CD4-positive, alpha-beta T cell treated with Interferon alpha-2 for 1 hour (primary cell): ENCODE measurements at places on chromosomes 12 and 14.

DNA sequence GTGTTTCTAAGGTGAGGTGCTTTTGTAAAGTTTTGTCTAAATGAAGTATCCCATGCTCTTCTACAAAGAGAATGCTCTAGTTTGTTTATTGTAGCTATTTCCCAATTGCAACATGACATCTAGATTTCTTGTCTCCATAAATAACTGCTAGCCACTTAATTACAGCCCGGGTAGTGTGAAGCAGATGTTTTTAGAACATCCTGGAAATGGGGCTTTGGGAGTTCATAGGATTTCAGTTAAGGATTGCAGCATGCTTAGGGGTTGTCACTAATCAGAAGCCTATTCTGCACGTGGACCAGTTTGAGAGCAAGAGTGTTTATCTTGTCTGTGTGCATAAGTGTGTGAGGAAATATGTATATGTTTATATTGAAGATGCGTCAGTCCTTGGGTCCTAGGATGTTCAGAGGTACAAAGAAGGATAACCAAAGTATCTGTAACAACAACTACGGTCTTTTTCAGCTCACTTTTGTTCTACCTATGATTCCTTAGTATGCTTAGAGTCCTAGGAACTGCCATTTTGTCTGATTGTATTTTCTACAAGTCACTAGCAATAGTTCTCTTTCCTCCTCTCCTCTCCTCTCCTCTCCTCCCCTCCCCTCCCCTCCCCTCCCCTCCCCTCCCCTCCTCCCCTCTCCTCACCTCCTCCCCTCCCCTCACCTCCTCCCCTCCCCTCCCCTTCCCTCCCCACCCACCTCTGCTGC lies 135.3 kb downstream of the ACSS3 start:
- DNase-seq, result no peak

- no peak for DNase-seq
Observed at GRCh38 chr12:91866566-91866965, 279.1 kb downstream of the BTG1 start.

- DNase-seq, result no peak
Observed at GRCh38 chr14:36271939-36272907, 48.2 kb downstream of the MBIP start.

GRCh38 chr12:112430929-112431328 lies 12.2 kb downstream of the PTPN11 start:
- no peak for DNase-seq

GRCh38 chr12:8950702-8951478 lies 1.4 kb upstream of the M6PR start:
- no peak for DNase-seq

DNA sequence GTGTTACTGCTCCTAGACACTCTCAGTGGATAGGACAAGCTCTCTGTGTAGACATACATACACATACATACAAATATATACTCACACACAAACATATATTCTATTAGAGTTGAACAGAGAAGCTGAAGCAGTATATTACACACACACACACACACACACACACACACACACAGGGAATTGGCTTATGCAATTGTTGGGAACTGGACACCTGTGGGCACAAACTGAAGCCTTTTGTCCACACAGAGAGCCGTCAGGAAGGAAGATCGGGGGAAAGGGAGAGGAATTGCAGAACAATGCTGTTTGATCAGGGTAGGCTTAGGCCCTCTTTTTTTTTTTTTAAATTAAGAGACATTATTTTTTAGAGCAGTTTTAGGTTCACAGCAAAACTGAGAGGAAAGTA lies 180.7 kb upstream of the DDHD1 start:
- no peak for DNase-seq

GRCh38 chr14:68244262-68244980 lies 424.8 kb downstream of the RAD51B start:
- no peak for DNase-seq

DNA sequence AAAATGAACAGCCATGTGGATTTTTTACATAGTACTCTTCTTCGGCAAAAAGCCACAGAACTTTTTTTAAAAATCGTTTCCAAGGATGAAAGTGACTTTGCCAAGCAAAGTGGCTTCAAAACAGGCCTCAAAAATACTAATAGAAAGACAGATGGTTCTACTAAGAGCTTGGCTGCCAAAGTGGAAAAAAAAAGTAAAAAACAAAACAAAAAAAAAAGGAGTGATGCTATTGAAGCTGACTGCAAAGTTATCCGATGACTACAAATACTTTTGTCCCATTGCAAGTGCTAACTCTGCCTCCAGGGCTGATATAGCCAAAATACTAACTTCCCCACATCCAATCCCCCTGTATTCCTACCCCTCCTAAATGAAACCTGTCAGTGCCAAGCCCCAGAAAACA lies 277.6 kb downstream of the SOX5 start:
- no peak for DNase-seq

DNA sequence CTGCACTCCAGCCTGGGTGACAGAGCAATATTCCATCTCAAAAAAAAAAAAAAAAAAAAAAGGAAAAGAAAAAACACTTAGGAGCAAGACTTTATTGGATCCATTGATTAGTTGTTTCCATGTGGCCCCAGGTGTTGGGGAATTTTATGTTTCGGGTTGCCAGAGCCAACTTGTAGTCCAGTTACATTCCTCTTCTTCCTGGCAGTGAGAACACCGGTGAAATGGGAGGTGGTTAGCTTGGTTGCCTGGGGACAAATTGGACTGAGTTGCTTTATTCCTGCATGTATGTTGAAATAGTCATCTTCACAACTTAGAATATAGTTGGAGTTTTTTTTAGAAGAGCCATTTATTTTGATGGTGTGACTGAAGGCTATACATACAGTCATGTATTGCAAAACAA lies 12.6 kb downstream of the RCOR1 start:
- no peak for DNase-seq

DNA sequence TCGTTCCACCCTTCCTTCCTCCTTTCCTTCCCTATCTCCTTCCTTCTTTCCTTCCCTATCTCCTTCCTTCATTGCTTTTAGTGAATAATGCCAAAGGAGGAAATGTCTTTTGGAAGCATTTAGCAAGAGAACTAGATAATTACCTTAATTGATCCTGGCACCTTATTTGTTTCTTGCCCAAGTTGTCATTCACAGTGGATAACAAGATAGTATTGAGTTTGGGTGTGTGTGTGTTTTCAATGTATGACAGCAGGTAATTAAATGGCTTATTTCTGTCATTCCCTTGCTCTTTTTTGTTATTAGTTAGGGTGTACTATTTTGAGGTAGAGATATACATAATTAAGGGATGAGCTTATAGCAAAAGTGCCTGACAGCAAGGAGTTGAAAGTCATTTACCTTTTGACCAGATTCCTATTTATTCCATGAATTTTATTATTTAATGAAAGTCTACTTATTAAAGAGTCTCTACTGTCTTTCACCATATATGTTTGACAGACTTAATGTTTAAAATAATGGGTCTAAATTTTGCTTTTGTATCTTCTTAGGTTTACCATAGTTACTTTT lies 30.2 kb downstream of the EID3 start:
- DNase-seq, result no peak

GRCh38 chr12:113109872-113110599 lies 25.5 kb downstream of the RASAL1 start:
- no peak for DNase-seq

- no peak for DNase-seq
Observed at GRCh38 chr14:31357279-31357678, 63.1 kb downstream of the HEATR5A start.

- peak; percentile 44 for DNase-seq
Observed at GRCh38 chr12:15580431-15580830, 208.8 kb downstream of the EPS8 start.

GRCh38 chr14:80958226-80958625 lies 2.8 kb downstream of the TSHR start:
- no peak for DNase-seq

- DNase-seq, result no peak
Observed at GRCh38 chr14:40317690-40318089, 885.5 kb upstream of the FBXO33 start.

DNA sequence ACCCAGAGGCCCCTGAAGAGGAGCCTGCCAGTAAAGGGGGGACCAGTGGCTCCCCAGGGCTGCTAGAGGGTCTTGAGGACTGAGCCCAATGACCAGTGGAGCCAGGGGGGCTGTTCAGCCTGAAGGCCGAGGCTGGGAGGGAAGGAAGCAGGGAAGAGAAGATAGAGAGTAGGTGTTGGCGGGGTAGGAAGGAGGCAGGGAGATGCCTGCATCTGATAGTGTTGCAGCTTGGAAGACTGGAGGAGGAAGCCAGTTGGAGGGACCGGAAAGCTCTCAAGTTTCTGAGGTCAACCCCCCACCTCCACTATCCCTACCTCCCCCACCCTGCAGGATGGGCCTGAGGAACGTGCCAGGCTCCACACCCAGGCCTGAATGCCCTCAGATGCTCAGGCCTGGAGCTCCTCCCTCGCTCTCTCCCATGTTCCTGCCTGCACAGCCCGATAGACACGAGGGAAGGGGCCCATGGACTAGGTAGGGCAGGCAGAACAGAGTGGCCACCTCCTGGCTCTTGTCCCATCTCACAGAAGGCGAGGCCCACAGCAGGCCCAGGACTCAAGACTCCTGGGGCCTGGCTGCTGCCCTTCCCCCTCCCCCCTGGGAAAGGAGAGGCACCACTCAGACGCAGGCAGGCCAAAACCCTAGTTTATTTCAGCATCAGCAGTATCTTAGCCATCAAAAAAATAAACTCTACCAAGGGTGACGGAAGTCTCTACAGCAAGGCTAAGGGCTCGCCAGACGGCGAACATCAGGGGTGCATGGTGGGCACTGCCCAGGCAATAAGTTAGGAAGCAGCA lies 3.4 kb downstream of the CKB start:
- DNase-seq, result no peak

DNA sequence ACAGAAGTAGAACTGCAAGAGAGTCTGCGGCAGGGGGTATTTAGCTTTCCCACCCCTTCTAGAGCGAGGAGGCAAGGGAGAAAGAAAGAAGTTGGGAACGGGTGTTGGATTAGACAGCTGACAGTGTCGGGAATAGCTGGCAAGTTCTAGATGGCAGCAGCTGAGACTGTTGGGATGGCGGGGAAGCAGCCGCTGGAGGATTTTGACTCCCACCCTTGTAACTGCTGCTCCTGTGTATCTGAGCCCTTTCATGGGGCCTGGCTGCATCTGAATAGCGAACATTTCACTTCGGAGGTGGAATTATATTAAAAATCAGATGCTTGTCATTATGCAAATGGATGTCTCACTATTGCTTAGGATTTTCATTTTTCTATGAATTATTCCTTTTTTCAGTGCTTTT lies 104.6 kb downstream of the AACS start:
- DNase-seq, result no peak

GRCh38 chr12:5396541-5396940 lies 35.4 kb upstream of the NTF3 start:
- no peak for DNase-seq

- DNase-seq, result no peak
Observed at GRCh38 chr14:60563113-60563512, 54.2 kb downstream of the SIX6 start.

- DNase-seq, result no peak
Observed at GRCh38 chr14:95353664-95354063, 34.0 kb upstream of the CLMN start.

- DNase-seq, result no peak
Observed at GRCh38 chr12:116745554-116745953, 7.4 kb downstream of the RNFT2 start.

- DNase-seq, result no peak
Observed at GRCh38 chr12:49558526-49558925, 9.4 kb downstream of the MCRS1 start.

DNA sequence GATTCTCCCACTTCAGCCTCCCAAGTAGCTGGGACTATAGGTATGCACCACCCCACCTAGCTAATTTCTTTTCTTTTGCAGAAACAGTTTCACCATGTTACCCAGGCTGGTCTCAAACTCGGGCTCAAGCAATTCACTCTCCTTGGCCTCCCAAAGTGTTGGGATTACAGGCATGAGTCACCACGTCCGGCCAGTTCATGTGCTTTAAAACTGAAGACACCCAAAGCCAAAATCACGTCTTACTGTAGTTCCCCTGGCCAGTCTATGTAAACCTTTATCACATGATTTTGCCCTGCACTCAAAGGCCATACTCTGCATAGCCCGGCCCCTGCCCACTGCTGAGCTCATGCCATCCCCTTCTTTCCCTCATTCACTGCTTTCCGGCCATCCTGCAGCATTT lies 4.5 kb downstream of the ALKBH2 start:
- DNase-seq, result no peak

- DNase-seq, result no peak
Observed at GRCh38 chr12:29521951-29522350, 24.5 kb upstream of the OVCH1 start.

DNA sequence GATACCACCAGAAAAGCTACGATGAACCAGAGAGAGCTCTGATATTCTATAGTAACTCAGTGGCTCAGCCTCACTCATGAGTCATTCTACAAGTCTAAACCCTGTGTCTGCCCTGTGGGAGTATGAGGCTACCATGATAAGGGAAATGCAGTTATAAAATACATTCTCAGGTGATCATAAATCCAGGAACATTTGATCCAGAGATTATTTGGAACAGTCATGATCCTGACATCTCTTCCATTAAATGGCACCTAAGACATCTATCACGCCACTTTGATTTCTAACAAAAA lies 202.6 kb upstream of the RASSF8 start:
- DNase-seq, result no peak

- no peak for DNase-seq
Observed at GRCh38 chr12:19847294-19848059, 408.2 kb downstream of the AEBP2 start.

DNA sequence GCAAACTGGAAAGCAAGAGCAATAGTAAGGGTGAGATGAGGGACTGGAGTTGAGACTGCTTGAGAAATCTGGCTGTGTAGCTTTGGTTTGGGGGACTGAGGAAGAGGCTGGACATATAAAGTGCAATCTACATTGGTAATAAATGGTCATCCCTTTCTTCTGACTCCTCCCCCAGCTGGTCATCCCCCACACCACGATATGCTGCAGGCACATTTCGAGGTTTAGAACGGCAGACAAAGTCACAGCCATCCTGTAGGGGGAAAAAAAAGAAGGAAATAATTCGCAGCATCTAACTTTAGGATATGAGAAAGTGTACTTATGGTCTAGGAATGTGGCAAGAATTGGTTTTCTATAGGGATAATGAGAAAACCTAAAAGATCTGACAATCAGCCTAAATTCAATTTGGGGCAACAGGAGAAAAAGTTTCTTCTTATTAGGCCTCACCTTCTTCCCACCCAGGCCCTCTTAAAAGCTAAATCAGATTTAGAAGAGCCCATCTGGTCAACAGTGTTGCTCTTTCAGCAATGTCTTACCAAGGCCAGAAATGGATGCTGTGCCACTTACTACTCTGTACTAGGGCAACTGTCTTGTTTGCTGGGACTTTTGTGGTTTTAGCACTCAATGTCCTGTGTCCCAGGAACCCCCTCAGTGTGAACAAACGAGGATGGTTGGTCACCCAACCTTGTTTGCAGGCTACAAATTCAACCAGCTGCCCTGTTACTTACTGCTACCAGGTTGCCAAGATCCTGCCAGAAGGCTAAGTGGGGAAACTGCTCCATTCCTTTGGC lies 7.6 kb downstream of the M6PR start:
- no peak for DNase-seq

GRCh38 chr12:87687362-87687761 lies 341.8 kb downstream of the C12orf50 start:
- no peak for DNase-seq
